Mesenteric fat pad (tissue), 1 donor: ENCODE measurements at places on chromosomes 6 and 20.

DNA sequence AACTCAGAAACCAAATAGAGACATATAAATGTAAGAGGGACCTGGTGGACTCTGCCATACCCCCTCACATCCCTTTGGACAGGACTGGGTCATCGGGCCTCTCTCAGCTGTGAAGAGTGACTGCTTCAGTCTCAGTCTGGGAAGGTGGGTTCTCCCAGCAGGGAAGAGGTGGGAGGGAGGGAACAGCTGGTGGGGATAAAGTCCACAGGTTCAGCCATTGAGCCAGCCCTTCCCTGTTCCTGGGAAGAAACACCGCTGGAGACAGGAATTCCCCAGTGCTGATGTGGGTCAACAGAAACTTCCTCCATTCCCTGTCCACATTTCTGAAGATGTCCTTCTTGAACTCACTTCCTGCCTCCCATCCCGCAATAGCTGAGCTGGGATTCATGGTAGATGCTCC, 209.2 kb upstream of the PMEPA1 start:
- DNase-seq, result no peak

- DNase-seq, result no peak
These were observed 2.0 kb downstream of the LAMA5 start for GRCh38 chr20:62364911-62365736.

DNA sequence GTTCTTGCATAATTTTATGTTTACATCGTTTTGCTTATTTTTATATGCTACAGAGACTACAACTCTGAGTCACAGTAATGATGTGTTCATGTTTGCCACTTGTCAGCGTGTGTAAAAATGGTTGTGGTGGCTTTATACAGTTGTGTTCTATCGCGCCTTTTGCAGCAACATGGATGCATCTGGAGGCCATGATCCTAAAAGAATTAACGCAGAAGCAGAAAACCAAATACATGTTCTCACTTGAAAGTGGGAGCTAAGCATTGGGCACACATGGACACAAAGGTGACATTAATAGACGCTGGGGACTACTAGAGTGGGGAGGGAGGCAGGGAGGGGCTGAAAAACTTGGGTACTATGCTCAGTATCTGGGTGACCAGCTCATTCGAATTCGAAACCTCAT, 996 bp upstream of the SEC23B start:
- DNase-seq, result no peak

GRCh38 chr20:23166563-23166962, 80.4 kb upstream of the CD93 start:
- DNase-seq, result no peak

DNA sequence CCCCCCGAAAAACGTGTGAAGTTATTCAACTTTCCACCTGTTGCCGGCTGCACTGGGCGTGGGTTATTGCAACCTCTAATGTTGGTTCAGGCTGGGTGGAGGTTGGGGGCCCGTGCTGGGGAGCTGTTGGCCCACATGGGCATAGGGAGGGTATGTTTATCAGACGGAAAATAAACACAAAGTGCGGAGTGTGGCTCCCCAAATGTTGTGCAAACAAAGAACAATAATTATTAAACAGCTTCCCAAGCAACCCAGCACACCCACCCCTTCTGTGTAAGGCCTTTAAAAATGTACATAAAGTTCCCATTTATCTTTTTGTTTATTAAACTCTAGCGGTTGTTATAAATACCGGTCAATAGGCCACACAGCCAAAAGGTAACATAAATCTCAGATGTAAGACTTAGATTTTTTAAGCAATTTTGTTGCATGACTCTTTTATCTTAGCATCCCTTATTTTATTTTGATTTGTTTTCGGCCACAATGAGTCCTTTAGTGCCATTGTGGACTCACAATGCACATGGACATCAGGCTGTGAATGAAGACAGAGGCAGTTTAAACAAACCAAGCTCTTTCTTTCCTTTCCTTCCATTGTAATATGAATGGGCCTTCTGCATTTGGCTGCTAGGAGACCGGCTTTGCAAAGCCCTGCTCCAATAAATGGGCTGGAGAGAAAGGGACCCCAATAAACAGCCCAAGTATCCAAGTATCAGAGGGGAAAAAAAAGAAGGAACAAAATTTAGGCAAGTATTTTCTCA, 6.9 kb upstream of the DLL1 start:
- no peak for DNase-seq

- no peak for DNase-seq
These were observed 1502.2 kb downstream of the GRIK2 start for GRCh38 chr6:102895683-102896082.
